ENCODE measurements at places on chromosomes 12 and 14.

GRCh38 chr14:74763803-74764531 lies 851 bp downstream of the YLPM1 start:
- DNase-seq, result peak; percentile 31

DNA sequence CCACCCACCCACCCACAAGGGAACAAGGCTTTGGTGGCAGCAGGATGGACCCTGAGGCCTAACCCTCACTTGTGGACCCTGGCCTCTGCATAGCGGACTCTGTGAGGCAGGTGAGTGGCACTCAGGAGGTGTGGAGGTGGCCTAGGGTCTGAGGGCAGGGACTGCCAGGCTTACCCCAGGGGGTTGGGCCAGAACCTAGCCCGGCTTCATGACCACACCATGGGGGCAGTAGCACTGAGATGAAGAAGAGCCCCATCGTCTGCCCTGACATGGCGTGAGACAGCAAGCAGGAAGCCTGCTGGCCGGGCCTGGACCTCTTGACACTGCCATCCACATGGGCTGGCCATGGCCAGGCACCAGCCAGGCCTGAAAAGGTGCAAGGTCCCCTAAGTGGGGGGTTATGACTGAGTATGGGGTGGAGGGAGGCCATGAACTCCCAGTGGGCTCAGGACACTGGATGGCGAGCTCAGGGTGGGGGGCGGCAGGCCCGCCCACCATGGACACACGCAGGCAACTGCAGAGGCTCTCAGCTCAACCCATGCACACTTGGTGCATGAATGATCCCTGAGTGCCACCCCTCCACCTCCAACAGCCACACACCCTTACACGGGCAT lies 29.3 kb downstream of the JAG2 start:
- DNase-seq, result no peak

- no peak for DNase-seq
Observed at GRCh38 chr14:100298551-100299237, 7.5 kb downstream of the SLC25A29 start.

DNA sequence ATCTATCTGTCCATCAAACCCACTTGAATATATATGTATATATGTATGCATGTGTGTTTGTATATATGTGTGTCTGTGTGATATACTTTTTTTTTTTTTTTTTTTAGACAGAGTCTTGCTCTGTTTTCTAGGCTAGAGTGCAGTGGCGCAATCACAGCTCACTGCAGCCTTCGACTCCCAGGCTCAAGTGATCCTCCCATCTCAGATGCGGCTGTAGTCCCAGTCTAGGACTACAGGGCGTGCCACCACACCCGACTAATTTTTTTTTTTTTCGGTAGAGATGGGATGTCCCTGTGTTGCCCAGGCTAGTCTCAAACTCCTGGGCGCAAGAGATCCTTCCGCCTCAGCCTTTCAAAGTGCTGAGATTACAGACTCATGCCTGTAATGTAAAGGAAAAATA lies 13.0 kb upstream of the APOBEC1 start:
- DNase-seq, result no peak

GRCh38 chr12:95431120-95431519 lies 42.8 kb upstream of the METAP2 start:
- no peak for DNase-seq

DNA sequence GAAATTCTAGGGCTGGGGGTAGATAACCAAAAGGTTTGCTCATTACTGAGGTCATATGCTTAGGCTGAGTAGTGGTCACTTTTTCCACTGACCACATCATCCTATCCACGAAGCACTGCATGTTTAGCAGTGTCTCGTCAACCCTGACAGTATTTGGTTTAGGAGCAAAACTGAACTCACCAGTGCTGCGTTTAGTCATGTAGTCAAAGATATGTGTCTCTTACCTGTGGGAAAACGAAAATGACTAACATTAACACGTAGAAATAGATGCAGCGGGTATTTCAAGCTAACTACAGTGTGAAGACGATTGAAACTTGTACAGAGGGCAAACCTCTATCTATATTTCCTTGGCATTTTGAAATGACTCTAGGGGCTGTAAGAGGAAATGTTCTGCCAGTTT lies 34.6 kb downstream of the MTHFD1 start:
- DNase-seq, result peak; percentile 73

GRCh38 chr12:15774819-15775218 lies 14.4 kb downstream of the EPS8 start:
- DNase-seq, result no peak

GRCh38 chr14:100836941-100837804 lies 11.3 kb downstream of the MEG3 start:
- DNase-seq, result no peak

Measured in activated CD4-positive, alpha-beta T cell treated with anti-CD3 and anti-CD28 coated beads, Interleukin-10, Interleukin-2, amounts not matched to agents 100 ng/mL and 50 ng/mL, durations not matched to agents 16 hours and 8 hours (primary cell).